ENCODE measurements at places on chromosomes 11 and 22.

- no peaks in the 10 kb centered on the region for H3K4me1 ChIP-seq
- DNase-seq: no peak
- no peak overlapping the region for H3K4me3 ChIP-seq
Observed at GRCh38 chr11:120024046-120024445, 113.9 kb downstream of the TRIM29 start.

- no peaks in the 10 kb centered on the region for H3K36me3 ChIP-seq
- DNase-seq: no peak
- H3K4me1 ChIP-seq: no peaks in the 10 kb centered on the region
- peaks cover 5% of the 10 kb centered on the region for H3K27me3 ChIP-seq
- H3K27ac ChIP-seq: no peak overlapping the region
Observed at GRCh38 chr11:115300660-115301428, 203.4 kb downstream of the CADM1 start.

DNA sequence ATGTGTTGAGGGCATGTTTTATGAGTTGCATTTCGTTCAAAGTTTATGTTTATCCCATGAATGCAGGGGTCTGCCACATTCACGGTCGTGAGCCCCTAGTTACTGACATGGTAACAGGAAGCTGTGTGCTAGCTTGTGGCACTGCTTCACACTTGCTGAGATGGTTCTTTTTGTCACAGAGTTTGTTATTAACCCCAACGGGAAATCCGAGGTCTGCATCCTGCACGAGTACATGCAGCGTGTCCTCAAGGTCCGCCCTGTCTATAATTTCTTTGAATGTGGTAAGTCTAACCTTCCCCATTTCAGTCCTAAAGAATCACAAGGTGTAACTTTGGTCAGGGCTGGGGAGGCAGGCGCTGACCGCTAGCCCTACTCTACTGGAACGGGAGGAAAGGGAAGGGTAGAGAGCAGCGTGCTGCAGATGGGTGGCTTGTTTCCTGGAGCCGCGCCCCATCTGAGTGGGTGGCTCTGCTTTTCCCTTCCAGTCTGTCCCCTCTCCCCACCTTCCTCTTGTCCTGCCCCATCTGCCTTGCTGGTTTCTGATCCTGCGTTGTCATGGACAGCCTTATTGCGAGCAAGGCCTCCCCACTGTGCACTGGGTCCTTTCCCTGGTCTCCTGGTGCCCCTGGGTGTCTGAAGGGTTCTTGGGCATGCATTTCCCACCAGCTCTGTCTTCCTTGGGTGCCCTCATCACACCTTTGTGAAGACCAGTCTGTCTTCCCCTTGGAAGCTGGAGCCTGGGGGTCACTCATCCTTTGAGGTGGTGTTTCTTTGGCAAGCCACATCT, 11.8 kb downstream of the DGCR8 start:
- H3K27ac ChIP-seq: no peak overlapping the region
- H3K36me3 ChIP-seq: peaks cover 61% of the 10 kb centered on the region
- H3K27me3 ChIP-seq: no peaks in the 10 kb centered on the region
- H3K4me1 ChIP-seq: peaks cover 40% of the 10 kb centered on the region

DNA sequence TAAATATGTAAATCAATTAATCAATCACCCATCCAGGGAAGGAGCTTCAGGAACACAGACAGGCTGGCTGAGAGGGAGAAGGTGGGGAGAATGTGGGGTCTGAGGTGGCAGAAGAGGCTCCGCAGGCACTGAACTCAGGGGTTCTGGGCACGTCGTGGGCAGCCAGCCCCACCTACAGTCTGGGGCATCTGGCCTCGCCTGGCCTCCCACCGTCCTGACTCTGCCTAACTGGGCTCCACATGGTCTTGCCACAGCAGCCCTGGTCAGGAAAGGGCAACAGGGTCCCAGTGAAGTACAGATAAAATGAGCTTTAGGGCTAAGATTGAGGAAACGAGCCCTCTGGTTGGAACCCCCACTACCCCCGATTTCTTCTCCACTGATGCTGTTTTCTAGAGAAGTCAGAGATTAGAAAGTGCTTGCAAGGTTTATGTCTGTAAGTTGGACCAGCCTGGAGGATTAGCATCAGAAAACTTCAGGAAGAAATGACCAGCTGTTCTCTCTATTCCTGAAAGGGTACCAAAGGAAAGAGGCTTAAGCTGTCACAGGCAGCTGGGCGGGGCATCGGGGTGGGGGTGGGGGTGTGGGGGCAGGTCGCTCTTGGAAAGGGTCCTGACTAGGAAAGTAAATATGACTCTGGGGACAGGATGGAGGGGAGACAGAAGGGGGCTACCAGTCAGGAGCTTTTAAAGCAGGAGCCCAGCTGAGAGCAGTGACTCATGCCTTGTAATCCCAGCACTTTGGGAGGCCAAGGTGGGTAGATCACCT, 261.7 kb downstream of the BUD13 start:
- H3K4me3 ChIP-seq: no peak overlapping the region
- H3K27ac ChIP-seq: no peak overlapping the region
- H3K4me1 ChIP-seq: no peaks in the 10 kb centered on the region
- peaks cover 7% of the 10 kb centered on the region for H3K27me3 ChIP-seq

All from activated T-helper 1 cell treated with anti-CD3 and anti-CD28 coated beads, Interleukin-12 subunit alpha, Interleukin-12 subunit beta, Interleukin-2, Interleukin-4 antibody, amounts not matched to agents 30 ng/mL and 10 ng/mL and 1 ng/mL, durations not matched to agents 14 hours and 24 hours and 36 hours (primary cell).